ENCODE measurements at places on chromosomes 1 and 21.

DNA sequence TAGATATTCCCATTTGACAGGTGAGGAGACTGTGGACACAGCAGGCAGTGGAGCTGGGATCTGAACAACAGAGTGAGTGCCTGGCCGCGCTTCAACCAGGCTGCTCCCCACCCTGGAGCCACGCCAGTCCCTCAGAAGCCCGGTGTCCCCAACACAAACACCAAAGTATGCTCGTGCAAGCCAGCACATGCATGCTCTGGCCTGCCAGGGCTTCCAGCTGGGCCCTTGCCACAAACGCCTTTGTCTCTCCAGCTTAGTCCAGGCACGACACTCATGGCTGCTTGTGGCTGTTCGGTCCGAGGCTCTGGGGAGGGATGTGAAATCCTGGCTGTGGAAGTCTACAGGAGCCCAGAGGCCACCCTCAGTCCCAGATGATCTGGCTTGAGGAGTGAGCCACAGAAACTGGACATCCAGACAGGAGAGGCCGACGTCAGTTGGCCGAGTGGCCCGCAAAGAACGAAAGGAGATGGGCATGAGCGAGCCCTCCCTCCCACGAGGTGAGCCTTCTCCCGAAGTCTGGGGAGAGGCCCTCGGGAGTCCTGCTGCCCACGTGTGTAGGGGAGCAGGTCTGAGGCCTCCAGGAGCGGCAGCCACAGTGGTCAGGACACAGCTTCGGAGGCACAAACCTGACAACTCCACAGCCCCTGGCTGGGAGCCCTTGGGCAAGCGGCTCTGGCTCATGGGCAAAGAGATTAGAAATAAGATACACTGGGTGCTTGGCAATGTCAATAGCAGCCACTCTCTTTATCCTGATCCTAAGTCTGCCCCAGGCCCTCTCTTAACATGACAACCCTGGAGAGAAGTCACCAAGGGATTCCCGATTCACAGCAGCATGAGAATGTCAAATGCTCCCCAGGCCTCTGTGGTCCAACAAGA lies 117.1 kb upstream of the IFFO2 start:
- peak; percentile 57 for DNase-seq

DNA sequence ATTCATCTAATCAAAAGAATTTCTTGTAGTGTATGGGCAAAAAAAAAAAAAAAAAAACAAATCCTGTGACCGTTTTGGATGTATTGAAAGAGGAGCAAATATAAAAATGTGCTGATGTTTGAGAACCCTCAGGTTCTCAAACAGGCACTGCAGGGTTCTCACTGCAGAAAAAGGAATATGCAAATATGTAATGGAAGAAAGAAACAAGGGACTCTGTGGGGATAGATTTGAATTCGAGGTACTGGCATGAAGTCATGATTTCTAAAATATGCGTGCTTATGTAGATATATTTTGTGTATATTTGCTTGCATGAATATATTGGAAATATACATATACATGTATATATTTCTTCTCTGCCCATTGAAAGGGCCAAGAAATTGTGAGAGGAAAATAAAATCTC lies 365.0 kb upstream of the RUNX1 start:
- DNase-seq, result no peak

- DNase-seq, result no peak
These were observed 42.9 kb downstream of the PTBP2 start for GRCh38 chr1:96764469-96764868.

GRCh38 chr1:75722966-75723365 lies 1.5 kb upstream of the ACADM start:
- peak; percentile 30 for DNase-seq

- no peak for DNase-seq
These were observed 39.9 kb downstream of the PEX14 start for GRCh38 chr1:10514490-10515235.

GRCh38 chr1:109298666-109299557 lies 7.9 kb downstream of the MYBPHL start:
- DNase-seq, result peak; percentile 84

- no peak for DNase-seq
These were observed 31.3 kb downstream of the CACNA1E start for GRCh38 chr1:181514298-181515290.

- no peak for DNase-seq
These were observed 26.1 kb upstream of the ZNF496 start for GRCh38 chr1:247357781-247358211.

DNA sequence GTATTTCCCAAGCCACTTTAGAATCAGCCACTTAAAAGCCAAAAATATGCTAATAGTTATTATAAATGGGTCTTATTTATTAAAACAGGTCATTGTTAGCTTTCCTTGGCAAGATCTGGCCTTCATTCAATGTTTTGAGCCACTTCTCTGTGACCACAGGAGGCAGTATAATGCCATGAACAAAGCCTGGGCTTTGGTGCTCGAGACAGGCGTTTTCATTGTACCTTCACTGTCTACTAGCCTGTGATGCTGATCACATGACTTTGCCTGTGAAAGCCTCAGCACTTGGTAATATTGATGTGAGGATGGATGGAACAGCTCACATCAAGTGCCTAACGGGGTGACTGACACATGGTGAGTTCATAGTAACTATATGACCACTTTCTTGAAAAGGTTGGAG lies 217.0 kb downstream of the RWDD3 start:
- DNase-seq, result no peak

DNA sequence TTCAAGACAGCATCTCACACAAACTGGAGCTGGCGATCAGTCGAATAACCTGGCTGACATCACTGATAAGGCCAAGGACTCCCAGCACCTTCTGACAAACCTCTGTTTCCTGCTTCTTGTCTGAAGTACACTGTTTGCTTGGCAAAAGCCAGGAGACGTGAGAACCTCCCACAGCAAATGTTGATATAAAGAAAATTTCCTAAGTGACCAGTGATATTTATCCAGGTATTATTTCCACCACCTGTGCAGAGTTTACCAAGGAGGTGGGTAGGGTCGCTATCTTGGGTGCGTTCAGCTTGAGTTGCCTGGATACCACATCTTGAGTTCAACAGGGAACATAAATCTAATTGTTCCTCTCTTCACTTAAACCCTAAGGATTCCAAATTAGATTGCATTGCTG lies 72.9 kb downstream of the SETD4 start:
- DNase-seq, result no peak

DNA sequence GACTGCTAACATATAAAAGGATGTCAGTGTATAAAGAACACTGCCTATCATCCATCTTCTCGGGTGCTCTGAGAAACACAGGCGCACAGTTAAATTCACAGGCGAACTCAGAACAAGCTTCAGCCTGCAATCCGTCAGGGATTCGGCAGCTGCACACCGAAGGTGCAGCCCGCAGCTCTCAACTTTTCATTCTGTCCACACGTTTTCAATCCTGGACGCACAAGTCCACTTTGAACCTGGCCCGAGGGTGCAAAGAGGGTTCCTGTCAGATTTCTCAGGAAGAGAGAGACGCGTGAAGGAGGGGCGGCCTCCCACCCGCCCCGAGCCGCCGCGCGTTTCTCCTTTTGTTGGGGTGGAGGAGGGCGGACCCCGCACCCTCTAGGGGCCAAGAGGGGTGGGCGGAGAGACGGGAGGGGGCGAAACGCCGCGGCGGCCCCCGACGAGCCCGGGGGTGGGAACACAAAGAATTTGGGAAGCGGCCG lies 724 bp downstream of the DOCK7 start:
- peak; percentile 55 for DNase-seq

GRCh38 chr1:41658431-41659158 lies 174.1 kb upstream of the EDN2 start:
- DNase-seq, result no peak

DNA sequence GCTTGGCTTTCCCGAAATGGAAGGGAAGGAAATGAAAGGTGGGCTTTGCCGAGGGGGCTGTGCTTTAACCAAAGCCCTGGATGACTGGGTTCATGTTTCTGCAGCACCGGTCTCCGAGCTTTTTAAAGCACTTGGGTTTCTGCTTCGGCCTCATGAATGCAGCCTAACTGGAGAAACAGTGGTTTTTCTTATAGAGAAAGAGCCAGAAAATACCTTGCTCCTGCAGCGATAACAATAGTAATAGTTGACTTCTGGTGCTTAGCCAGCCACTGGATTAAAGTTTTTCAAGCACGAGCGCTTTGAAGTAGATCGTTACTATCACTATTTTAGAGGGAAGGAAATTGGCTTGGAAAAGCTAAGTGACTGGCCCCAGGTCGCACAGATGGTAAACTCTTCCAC lies 500 bp upstream of the DOCK7 start:
- DNase-seq, result no peak

DNA sequence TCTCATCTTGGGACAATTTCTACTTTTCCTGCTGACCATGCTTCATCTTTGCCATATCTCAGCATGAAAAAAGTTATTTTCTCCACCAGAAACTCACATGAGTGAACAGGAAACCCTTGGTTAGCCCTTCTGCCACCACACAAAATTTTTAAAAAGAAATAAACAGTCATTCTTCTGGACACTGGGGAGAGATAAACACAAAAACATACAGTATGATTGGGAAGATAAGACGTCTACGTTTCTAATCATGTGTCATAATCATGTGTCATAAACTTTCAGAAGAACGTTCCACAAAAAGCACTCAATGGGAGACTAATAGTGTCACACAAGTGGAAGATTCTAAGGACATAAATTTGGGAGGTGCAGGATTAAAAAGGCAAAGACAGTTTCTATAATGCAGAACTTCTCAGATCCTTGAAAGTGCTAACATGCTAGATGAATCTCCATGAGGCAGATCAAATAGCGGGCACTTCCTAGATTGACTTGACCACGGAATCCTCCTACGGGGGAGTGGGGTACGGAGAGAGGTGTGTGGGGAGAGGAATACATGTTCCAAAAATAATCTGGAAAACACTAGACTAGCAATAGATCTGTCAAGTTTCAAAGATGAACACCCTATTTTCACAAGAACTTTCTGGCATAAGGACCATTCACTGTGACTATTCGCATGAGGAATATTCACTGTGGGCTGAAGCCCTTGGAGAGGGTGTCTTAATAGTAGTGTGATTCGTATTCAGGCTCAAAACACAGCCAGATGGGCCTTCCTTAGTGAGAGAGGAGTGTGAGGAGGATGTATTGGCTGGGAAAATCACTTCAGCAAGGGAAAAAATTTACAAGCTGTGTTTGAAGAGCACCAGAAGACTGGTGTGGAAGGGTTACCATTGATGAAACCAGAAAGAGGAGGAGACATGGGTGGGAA lies 206.7 kb downstream of the SETD4 start:
- no peak for DNase-seq

GRCh38 chr1:30756206-30756544 lies 1.4 kb downstream of the LAPTM5 start:
- DNase-seq, result no peak

Measured in testis (tissue), 5 donors.